Keratinocyte (primary cell): ENCODE measurements at places on chromosomes 7 and 10. TPM values are rescaled to one million over a fixed set of nuclear protein-coding genes. Genes with fewer than 3 reads are reported as not detected.

Gene SORBS1
- 0.32 to 0.54 TPM (median 0.42 TPM) in 3 replicates for polyA plus RNA-seq

Gene HOXA13
- not detected in 3 replicates for polyA plus RNA-seq

Gene FKBP6
- polyA plus RNA-seq, result not detected in 3 replicates

Gene NYAP1
- 0.16 to 0.48 TPM (median 0.16 TPM) in 3 replicates for polyA plus RNA-seq

Gene TRIM73
- polyA plus RNA-seq, result 0.21 to 0.54 TPM in 2 of 3 replicates, not detected in the other

Gene SLC16A12
- 0.09 to 0.10 TPM (median 0.10 TPM) in 3 replicates for polyA plus RNA-seq

Gene CCL24
- polyA plus RNA-seq, result not detected in 3 replicates

Gene CASP7
- 14.2 to 26.1 TPM (median 23.2 TPM) in 3 replicates for polyA plus RNA-seq

Gene PTN
- 0.04 TPM in 1 of 3 replicates, not detected in the others for polyA plus RNA-seq

Gene OR2A42
- not detected in 3 replicates for polyA plus RNA-seq

Gene NPVF
- not detected in 3 replicates for polyA plus RNA-seq
